NCI-H1048 (cell line): ENCODE measurements at places on chromosomes 7 and 10.

GRCh38 chr7:9307131-9307530 lies 873.7 kb downstream of the NXPH1 start:
- DNase-seq, result no peak

DNA sequence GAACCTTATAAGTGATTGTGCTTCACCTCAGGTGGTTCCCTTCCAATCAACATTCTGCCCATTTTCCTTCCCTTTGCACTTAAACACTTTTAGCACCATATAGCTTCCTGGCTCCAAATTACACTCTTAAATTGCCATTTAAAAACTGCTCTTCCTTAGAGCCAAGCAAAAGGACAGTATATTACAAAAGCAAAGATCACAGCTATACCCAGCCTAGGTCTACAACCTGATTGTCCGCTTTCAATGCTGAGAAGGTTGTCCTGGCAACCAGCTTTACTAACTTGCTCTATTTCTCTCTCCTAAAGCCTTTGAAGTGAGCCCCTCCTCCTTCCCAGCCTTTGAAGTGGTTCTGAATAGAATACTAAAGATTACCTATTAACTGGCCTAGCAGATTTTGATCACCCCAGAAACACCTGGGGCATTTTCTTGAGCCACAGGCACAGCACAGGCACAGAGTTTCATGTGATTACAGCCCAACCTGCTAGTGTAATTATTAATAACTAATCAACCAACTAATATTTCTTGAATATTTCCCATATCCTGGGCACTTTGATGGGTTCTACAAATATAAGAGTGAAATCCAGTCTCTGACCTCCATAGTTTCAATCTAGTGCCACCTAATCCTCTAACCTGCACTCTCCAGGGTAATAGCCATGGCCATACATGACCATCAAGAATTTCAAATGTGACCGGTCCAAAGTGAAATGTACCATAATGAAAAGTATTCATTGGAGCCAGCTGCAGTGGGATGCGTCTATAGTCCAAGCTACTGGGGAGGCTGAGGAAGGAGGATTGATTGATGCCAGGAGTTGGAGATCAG lies 63.6 kb upstream of the TRIM24 start:
- DNase-seq, result no peak

DNA sequence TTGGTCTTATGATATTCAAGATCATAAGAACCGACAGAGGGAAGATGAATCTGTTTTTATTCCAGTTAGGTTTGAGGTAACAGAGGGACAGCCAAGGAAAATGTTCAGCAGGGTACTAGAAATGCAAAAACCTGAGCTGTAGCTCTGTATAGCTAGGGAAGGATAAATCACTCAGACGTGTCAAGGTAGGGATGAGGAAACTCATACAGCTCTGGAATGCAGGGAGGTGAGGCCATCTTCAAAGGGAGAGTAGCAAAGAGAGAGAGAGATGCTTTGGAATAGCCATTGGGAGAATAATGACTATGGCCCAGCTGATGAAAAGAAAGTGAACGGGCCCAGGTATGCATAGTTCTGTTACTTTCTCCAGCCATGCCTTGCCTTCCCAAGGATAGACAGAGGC lies 77.8 kb downstream of the PAX2 start:
- no peak for DNase-seq

- no peak for DNase-seq
These were observed 31.3 kb upstream of the ZNRF2 start for GRCh38 chr7:30252885-30253795.

DNA sequence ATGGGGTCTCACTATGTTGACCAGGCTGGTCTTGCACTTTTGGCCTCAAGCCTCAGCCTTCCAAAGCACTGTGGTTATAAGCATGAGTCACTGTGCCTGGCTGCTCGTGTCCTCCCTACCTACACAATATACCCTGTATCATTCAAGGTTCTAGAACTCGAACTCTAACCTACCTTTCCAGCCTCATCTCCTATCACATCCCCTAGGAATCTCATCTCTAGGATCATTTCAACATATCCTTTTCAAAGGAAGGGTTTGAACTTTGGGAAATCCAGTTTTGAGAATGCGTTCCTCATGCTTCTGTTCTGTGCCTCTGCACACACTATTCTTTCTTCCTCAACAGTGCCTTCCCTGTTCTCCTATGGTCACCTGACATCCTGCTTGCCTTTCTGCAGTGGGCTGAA lies 87.8 kb upstream of the RHEB start:
- DNase-seq, result no peak

- no peak for DNase-seq
These were observed 20.6 kb downstream of the SHTN1 start for GRCh38 chr10:116984202-116984990.

- no peak for DNase-seq
These were observed 591.1 kb downstream of the PTPRN2 start for GRCh38 chr7:157996359-157997079.

DNA sequence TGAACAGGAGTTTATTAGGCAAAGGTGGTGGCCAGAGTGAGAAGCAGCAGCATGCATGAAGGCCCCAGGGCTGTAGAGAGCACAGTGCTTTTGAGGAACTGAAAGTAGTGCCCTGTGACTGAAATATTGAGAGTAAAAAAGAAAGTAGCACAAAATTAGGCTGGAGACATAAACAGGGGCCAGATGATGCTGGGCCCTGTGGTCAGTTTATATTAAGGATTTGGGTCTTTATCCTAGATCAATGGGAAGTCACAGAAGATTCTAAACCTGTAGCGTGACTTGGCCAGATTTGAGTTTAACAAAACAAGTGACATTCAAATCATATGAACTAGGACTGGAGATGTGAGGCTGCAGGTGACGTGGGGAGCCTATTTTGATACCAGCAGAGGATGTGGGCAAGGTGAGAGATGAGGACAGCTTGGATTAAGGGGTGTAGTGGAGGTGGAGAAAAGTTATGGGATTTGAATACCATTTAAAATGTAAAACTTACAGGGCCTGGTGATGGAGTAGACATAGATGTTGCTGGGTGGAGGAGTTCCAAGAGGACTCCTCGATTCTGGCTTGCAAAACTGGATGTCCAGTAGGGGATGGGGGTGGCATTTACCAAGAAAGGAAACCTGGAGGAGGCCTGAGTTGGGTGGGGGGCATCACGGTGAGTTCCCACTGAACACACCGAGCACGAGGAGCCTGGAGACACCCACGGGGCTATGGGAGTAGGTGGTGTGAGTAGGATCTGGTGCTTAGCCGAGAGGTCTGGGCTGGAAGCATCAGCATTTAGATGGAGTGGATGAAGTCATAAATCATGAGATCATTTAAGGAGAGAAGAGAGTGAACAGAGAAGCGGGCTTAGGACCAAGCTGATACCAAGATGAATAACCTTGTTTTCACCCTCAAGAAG lies 52.8 kb downstream of the HHEX start:
- DNase-seq, result no peak

GRCh38 chr10:86653379-86653778 lies 968 bp upstream of the OPN4 start:
- no peak for DNase-seq

DNA sequence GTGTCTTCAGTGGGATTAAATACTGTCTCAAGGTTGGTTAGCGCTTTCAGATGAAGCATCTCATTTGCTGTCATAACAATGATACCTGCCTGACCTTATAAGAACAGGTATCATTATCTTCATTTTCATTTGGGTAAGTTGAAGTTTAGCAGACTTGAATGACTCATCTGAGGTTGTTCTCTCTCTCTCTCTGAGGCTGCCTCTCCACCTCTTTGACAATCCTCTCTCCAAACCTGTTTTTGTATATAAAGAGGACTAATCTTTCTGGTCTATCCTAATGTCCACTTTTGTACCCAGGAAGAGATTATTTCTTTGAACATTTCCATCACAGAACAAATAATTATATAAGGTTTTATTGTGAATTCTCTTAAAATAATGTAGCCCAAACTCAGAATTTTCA lies 291.4 kb downstream of the KLF6 start:
- no peak for DNase-seq

DNA sequence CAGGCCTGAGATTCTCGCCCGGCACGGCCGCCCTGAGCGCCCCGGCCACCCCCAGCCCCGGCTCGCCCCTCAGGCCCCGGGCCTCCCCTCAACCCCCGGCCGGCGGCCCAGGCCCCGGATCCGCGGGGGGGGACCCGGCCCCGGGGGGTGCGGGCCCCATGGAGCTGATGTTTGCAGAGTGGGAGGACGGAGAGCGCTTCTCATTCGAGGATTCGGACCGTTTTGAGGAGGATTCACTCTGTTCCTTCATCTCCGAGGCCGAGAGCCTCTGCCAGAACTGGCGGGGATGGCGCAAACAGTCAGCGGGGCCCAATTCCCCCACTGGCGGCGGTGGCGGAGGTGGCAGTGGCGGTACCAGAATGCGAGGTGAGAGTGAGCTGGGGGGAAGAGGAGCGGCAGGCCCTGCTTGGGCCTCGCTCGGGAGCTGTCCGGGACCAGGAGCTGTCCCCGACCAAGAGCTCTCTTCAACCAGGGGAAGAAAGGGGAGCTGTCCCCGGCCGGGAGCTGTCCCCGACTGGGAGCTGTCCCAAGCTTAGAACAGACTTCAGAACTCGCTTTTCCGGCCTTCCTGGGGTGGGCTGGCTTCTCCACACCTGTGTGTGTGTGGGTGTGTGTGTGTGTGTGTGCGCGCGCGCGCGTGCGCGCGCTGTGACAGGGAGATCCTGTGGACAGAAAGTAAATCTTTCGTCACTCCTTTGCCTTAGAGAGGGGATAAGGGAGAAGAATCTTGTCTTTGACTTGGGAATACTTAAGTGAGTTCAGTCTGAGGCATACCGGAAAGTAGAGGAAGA lies 510 bp downstream of the ZSWIM8 start:
- no peak for DNase-seq

- DNase-seq, result no peak
These were observed 47.4 kb upstream of the SLC29A3 start for GRCh38 chr10:71271662-71272055.

DNA sequence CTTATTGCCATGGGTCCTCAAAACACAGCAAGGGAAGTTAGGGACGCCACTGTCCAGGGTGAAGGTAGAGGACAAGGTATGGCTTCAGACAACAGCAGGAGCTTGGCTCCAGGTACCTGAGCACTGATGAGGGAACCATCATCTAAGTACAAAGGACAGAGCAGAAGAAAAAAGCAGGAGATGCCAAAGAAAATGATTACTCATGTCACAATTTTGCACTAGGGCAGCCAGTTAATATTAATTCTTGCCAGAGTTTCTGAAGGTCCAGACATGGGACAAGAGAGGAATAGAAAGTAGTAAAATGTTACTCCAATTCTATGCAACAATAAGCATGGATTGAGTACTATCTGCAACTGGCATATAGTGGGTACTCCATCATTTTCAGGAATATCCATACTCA lies 14.1 kb downstream of the PTN start:
- no peak for DNase-seq

DNA sequence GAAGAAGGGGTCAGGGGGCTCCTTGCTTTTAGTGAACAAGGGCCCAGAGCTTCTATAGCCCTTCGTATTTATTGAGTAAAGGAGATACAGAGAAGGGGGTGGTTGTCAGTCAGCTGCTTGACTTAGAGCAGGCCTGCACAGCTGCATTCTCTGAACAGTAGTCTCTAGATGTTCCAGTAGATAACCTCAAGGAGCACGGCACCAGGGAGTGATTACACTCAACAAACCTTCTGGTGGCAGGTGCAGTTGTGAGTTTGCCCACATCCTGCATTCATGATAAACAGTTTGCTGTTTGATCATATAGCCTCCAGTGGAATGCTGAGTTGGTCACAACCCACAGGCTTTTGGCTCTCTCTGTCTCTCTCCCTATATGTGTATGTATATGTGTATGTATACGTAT lies 70.0 kb upstream of the GJD4 start:
- DNase-seq, result no peak

- DNase-seq, result peak; percentile 44
These were observed 126.5 kb downstream of the SH2D4B start for GRCh38 chr10:80664071-80664680.

GRCh38 chr10:62514079-62514693 lies 140.0 kb downstream of the ZNF365 start:
- DNase-seq, result no peak

DNA sequence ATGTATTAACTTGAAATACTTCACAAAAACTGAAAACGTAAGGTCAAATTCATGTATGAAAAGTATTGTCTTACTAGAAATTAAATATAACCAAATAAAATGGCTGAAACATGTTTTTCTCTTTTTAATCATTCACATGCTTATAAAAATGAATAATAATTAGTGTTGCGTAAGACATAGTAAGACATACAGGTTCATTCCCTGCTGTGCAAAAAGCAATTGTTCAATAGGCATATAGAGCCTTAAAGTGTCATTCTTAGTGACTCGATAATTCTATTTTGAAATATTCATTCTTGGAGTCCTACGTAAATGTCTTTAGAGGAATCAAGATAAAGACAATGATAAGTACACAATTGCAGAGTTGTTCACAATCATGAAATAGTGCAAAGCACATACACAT lies 337.1 kb downstream of the SUGCT start:
- DNase-seq, result no peak

- no peak for DNase-seq
These were observed 34.5 kb downstream of the MTPN start for GRCh38 chr7:135942614-135943013.

- DNase-seq, result no peak
These were observed 79.7 kb downstream of the FRMPD2 start for GRCh38 chr10:48194830-48195229.

DNA sequence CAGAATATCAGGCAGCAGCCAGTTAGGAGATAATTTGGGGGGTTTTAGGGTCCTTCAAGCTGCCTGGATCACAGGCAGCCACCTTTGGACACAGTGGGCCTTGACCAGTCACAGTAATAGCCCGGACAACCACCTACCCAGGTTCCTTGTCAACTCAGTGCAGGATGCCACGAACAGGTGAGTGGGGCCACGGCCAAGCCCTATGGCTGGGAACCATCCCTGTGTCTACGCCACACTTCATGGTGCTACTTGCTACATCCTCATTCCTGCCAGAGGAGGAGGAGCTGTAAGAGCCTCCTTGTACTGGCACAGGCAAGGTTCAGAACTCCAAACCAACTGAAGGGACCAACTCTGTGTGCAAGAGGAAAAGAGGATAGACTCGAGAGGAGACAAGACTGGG lies 19.9 kb downstream of the ITPRIP start:
- no peak for DNase-seq

DNA sequence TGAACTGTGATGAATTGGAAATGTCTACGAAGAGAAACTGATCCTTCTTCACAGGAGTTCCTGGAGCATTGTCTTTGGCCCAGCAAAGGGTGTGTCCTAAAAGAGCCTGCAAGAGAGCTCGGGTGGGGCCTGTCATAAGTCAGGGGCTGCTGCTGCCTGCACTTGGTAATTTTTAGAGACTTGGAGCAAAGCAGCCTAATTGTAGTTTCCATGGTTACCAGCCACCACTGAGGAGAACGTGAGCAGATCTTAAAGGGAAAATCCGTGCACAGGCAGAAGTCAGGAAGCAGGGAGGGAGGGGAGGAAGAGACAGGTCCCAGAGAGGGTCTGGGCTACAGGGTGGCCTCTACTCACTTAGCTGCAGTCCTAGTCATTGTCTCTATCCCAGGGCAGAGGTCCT lies 463.6 kb downstream of the PLXNA4 start:
- no peak for DNase-seq

GRCh38 chr10:813286-813685 lies 118.2 kb downstream of the LARP4B start:
- no peak for DNase-seq
